ENCODE measurements at places on chromosomes 5 and 9.
A peak's percentile ranks its signal among the peaks of the same experiment; 100 is the strongest.

DNA sequence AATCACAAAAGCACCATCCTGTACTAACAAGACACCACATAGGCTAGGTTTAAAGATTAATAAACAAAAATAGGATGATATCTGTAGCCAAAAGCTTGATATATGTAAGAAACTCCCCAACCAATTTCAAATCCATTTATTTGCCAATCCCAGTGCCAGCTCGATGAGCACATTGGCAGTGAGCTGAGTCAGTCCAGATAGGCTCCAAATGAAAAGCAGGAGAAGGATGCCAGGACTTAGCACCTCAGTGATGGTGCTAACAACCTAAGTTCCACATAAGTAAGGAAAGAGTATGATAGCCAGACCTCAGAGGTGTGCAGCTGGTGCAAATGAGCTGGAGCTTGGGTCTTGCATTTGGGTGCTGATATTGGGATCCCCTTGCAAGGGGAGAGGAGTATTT is 158.1 kb downstream of the SIL1 start:
- no peak for DNase-seq

- DNase-seq = no peak
These were observed 555.5 kb downstream of the CDH9 start for GRCh38 chr5:26482810-26483375.

GRCh38 chr9:16425562-16426231 is 444.8 kb downstream of the BNC2 start:
- no peak for DNase-seq

- no peak for DNase-seq
These were observed 124.1 kb upstream of the KCNN2 start for GRCh38 chr5:114237766-114238165.

GRCh38 chr9:99107421-99107820 is 2.5 kb downstream of the TGFBR1 start:
- DNase-seq = no peak

DNA sequence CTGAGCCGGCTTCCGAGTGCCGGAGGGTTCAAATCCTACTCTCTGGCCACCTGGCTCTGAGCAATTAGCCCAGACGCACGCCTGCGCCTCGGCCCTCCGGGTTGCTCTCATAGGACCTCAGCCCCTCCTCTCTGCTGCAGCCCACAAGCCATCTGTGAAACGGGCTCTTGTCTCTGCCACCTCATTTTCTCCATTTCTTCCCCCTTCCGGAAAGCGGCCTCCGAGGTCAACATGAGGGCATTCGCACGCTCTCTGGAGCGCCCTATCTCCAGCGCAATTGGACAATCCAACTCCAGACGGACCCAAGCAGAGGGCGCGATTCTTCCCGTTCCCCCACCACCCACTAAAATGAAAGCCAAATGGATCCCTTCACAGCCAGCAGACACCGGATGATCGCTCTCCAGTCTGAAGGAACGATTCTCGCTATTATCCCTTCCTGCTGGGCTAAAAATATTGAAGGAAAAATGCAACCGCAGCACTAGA is 41.5 kb downstream of the VAV2 start:
- DNase-seq = no peak

GRCh38 chr9:928363-929042 is 48.0 kb upstream of the DMRT3 start:
- no peak for DNase-seq

DNA sequence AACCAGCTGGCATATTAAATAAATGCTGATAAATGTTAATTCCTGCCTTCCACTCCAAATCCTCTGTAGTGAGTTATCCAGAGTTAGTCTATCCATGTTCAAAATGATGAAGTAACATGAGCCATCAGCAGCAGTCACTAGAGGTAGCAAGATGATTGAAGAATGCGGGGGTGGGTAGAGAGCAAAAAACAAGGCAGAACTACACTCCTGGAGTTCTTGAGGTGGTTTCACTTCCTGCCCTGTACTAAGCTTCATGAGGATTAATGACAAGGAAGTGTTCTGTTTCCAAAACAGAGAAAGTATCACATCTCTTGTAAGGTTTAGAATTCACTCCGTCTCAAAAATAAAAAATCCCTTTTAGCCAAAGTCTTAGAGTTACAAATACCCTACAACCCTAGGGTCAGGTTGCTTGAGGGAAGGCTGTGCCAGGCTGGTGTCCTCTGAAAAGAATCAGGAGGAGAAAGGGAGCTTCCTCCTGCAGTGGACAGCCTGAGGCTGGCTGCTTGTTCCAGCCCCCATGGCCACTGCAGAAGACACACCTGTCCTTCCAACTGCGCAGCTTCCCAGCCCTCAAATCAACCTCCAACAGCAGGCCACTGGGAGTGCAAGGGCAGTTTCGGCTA is 180.2 kb downstream of the DENND1A start:
- DNase-seq = no peak

GRCh38 chr9:9998491-9999287 is 614.1 kb downstream of the PTPRD start:
- no peak for DNase-seq

DNA sequence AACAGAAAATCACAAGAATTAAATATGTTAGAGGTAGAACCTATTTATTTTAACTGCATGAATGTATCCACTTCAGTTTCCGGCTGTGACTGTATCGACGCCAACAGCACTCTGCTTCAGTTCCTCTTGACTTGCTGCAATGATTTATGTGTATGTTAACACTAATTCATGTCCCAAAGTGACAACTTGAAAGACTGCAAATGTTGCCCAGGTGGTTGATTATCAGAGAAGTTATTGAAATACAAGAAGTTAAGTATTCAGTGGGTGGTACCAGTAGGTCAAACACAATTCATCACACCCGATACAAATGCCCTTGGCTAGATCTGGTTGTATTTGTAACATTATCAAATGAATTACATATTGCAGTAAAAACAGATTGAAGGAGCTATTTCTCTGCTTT is 622.7 kb upstream of the CDH18 start:
- no peak for DNase-seq

DNA sequence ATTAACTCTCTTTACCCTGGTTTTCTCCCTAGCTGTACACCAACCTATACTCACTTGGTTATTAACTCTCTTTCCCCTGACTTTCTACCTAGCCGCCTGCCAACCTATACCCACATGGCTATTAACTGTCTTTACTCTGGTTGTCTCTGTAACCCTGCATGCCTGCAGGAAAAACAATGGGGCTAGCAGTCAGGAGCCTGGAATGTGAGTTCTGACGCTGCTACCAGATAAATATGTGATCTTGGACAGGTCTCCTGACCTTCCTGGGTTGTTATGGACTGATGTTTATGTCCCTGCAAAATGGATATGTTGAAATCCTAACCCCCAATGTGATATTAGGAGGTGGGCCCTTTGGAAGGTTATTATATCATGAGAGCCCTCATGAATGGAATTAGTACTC is 119.2 kb downstream of the SMARCA2 start:
- no peak for DNase-seq

DNA sequence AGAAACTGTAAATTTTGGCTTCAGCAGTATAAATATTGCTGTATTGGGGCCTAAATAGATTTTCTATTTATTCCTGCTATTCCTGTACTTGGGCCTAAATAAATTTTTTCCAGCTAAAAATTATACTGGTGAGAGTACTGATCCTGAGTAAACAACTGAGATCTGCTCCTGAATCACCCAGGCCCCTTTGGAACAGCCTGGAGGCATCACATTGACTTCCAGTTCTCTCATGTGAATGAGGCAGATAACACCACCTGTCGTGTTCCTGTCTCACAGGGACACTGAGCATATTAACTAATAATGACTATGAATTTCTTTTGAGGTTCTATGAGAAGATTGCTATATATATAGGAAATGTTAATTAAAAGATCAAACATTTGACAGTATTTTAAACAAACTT is 119.5 kb upstream of the PLCXD3 start:
- no peak for DNase-seq

DNA sequence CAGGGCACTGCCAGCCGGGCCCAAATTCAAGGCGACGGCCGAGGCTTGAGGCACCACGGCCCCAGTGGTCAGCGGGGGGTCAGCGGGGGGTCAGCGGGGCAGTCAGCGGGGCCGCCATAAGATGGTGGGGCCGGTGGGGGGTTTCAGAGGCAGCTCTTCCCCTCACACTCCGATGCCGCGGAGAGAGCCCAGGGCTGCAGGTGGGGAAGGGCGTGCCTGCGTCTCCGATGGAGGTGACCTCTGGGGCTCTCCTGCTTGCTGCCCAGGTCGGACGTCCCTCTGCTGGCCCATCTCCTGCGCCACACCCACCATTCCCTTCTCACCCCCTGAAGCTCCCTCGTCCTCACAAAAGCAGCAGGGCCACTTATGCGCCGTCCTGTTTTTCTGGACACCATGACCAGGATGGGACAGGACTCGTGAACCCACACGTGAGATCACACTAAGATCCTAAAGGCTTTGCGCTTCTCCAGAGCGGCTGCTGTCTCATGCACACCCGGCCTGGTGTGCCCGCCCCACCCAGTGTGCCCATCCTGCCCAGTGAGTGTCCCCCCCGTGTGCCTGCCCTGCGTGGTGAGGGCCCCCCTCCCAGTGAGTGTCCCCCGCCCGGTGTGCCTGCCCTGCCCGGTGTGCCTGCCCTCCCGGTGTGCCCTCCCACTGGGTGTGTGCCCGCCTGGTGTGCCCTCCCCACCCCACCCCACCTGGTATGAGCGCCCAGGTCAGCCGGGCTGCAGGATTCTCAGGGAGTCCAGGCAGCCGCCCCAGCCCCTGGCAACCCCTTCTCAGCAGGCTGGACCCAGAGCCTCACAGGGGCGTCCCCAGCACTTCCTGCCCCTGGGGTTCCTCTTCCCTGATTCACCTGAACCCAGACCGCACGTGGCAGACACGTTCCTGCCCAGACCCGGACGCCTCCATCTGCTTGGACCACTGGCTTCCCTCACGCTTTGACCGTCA is 48.7 kb upstream of the NKD2 start:
- DNase-seq = no peak

- DNase-seq = no peak
These were observed 185.1 kb downstream of the RGS3 start for GRCh38 chr9:113648586-113648985.

DNA sequence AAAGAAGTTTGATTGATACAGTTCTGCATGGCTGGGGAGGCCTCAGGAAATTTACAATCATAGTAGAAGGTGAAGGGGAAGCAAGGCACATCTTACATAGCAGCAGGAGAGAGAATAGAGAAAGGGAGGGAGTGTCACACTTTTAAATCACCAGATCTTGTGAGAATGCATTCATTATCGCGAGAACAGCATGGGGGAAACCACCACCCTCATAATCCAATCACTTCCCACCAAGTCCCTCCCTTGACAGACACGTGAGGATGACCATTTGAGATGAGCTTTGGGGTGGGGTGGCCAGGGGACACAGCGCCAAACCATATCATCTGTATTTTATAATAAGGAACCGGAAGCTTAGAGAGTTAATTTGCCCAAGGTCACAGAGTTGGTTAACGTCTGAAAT is 13.7 kb upstream of the FOCAD start:
- DNase-seq = no peak

- peak; percentile 10 for DNase-seq
These were observed 57.1 kb upstream of the ZBED3 start for GRCh38 chr5:77143998-77144836.

- DNase-seq = no peak
These were observed 538 bp upstream of the ARHGEF28 start for GRCh38 chr5:73625372-73625943.

DNA sequence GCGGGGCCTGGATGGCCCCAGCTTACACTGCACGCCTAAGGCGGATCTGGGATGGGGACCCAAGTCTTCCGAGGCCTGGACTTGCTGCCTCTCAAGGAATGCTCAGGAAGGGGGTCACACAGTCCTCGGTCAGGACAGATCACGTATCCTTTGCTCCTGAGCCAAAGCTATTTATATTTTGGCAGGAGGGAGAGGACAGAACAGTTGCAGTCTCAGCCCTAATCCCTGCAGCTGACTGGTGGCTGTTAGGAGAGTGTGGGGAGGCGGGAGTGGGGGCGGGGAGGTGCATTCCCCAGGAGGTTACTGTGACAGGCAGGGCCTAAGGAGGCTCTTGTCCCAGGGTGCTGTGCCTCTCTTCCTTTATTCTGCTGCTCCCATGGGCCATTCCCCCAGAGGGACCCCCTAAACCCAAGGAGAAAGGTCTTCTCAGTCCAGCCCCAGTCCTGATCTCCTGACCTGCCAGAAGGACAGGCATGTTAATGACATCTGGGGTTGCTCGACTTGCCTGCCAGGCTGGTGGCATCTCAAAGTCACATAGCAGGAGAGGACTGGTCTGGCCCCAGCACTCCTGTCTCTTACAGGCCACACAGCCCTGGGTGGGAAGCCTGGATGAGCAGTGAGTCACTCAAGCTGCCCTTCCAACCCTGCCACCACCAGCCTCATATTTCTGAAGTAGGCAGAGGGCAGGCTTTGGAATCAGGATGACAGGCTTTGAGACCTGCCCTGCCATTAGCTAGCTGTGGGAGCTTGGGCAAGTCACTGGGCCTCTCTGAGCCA is 51.9 kb downstream of the COL27A1 start:
- DNase-seq = no peak

GRCh38 chr5:31116466-31117031 is 76.9 kb upstream of the CDH6 start:
- no peak for DNase-seq

- DNase-seq = no peak
These were observed 551.1 kb downstream of the PSAT1 start for GRCh38 chr9:78848061-78848460.

All from stimulated activated CD8-positive, alpha-beta memory T cell treated with anti-CD3 and anti-CD28 coated beads, Interleukin-7, amount 100 ng/mL, for 4 hours (primary cell).